ENCODE measurements at places on chromosomes 1 and 21. TPM values are rescaled to one million over a fixed set of nuclear protein-coding genes. Genes with fewer than 3 reads are reported as not detected.
A peak's percentile ranks its signal among the peaks of the same experiment; 100 is the strongest.

Gene LCE3E
- not detected for total RNA-seq

Gene CELA2B
- not detected for total RNA-seq

Gene ILDR2
- 7.3 TPM for total RNA-seq

Gene PDC
- not detected for total RNA-seq

Gene ELAPOR1
- total RNA-seq, result not detected

Gene CSF3R
- 2.7 TPM for total RNA-seq

- ATAC-seq, result no peak
These were observed 54.2 kb upstream of the DNAJC6 start for GRCh38 chr1:65255035-65255655.

GRCh38 chr1:187032316-187032981 lies 203.7 kb downstream of the PLA2G4A start:
- no peak for ATAC-seq

GRCh38 chr1:164223378-164223777 lies 335.6 kb upstream of the PBX1 start:
- ATAC-seq, result no peak

- no peak for ATAC-seq
These were observed 26.2 kb downstream of the ERI3 start for GRCh38 chr1:44328671-44329416.

DNA sequence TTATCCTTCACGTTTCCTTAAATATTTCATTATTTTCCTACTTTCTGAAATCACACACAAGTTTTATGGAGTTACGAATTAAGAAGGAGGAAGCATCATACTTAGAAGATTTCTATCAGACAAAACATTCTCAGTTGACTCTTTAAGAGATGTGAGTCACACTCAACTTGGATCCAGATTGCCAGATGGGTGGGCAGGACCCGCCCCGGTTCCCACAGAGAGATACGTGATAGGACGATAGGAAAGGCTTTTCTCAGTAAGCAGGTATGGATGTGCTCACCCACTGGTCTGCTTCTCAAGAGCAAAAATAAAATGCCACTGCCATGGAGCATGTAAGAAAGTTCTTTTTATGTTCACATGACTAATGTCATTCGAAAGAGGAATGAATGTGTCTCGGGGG lies 392.6 kb downstream of the MRPL39 start:
- no peak for ATAC-seq

DNA sequence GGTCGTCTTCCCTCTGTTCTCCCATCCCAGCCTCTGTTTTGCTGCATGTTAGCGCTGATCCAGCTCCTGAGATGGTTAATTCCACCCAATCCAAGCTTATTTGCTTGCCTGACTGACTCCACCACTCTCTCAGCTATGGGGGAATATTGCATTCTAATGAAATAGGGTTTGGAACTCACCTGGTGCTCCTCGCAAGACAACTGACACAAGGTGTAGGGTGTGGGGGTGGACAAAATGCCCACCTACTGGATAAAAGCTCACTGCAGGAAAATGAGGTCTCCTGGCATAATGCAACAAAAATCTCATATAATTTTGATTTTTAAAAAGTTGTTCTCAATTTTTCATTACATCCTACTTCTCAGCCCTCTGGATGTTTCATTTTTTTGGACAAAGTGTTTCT lies 259.0 kb downstream of the ZNF648 start:
- no peak for ATAC-seq

GRCh38 chr1:184982002-184982954 lies 8.0 kb upstream of the NIBAN1 start:
- ATAC-seq, result peak; percentile 89

DNA sequence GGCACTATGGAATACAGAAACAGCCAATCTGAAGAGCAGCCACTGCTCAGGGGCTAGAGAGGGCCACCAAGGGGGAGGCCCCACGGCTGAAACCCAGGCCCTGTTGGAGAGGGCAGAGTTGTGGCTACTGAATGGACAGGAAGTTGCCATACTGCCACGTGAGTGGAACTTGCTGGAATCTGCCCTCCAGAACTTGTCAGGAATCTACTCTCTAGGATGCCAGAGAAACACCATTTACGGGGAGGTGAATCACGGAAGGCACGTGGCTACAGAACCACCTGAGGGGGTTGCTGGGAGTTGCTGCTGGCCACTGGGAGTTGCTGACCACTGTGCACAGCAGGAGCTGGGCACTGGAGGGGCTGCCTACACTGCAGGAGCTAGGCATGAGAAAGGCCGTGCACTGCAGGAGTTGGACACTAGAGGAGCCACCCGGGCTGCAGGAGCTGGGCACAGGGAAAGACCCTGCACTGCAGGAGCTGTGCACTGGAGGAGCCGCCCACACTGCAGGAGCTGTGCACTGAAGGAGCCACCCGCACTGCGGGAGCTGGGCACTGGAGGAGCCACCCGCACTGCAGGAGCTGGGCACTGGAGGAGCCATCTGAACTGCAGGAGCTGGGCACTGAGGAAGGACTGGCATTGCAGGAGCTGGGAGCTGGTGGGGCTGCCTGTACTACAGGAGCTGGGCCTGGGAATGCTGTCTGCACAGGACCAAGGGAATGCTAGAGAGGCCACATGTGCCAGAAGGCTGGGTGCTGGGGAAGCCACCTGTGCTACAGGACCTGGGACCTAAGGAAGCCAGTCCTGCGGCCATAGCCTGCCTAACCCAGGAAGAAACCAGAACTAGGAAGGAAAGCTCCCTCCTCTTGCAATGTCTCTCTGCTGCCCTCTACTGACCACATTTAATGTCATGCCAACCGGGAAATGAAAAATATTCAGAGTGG lies 343.4 kb downstream of the MATN1 start:
- ATAC-seq, result peak; percentile 65
